ENCODE measurements at places on chromosomes 12 and 14.

DNA sequence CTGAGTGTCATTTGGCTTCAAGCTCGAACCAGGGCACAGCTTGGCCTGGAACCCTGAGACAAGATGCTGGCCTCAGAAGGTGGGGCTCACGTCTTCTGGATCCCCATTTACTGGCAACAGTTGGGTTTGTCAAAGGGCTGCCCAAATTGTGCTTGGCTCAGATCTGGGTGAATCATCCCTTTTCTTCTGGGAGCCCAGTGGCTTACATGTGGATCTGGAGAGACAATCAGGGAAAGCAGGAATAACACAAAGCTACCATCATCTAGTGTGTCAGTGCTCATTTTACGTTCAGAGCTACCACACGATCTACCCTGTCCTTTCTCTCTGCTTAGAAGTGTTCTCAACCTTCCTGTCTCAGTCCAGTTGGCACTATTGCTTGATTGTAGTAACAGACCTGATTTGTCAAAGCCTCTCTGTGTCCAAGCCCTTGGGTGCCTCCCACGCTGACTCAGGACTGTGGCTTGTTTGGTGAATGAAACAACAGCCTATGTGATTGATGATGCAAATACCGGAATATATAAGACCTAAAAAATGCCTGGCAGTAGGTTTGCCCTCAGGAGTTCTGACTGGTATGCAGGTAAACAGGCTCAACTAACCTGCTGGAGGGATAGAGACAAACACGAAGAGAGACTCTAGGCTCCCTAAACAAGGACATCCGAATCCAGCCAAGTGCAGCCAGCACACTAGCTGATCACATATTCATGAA lies 974.3 kb downstream of the VRK1 start:
- DNase-seq, result no peak

- DNase-seq, result no peak
Observed at GRCh38 chr12:88185988-88186387, 43.9 kb downstream of the TMTC3 start.

DNA sequence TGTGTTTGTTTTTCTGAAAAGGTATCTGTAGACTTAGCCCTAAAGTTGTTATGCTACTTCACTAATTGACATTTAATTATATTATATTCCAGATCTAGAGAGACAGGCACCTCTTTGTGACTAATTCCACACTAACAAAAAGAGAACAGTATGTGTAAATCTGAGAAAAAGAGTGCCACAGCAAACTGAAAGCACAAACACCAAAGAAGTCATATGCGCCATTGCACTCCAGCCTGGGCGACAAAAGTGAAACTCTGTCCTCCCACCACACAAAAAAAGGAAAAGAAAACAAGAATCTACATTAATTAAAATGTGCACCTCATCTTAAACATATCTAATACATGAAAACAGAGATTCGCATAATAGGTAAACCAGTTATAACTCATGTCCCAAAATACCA lies 4.4 kb upstream of the CSRNP2 start:
- no peak for DNase-seq

GRCh38 chr14:33781236-33781635 lies 169.6 kb downstream of the EGLN3 start:
- DNase-seq, result no peak

GRCh38 chr14:92626041-92626440 lies 112.5 kb downstream of the RIN3 start:
- no peak for DNase-seq

DNA sequence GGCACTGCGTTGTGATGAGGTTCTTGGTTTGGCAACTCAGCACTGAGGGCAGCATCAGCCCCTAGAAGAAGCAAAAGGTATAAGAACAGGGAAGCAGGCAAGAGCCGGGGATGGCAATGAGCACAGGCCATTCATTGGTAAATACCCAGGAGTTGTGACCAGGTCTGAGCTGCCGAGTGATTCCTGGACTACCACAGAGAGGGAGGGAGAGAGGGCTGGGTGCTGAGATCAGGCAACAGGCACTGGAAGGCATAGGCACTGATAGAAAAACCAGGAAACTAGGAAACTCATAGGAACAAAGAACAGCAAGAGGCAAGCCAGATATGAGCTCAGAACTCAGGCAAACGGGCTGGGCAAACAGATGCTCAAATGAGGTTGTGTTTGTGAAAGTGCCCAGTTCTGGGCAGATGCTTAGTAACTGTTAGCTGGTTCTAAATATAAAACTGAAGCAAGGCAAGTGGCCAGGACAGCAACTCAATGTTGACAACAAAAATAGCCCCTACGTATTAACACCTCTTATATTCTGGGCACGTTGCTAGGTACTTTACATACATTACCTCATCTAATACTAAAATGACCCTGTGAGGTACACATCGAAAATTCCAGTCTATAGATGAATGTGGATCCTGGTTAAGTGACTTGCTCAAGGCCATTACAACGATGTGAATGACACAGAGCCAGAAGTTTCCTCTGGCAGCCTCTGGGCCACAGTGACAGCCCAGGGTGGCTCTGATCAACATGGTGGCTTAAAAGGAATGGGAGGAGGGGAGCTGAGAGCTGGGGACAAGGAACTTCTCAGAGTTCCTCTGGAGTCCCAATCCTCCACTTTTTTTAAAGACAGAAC lies 121.1 kb downstream of the PRMT8 start:
- no peak for DNase-seq

- DNase-seq, result no peak
Observed at GRCh38 chr12:124904306-124905098, 9.9 kb downstream of the UBC start.

DNA sequence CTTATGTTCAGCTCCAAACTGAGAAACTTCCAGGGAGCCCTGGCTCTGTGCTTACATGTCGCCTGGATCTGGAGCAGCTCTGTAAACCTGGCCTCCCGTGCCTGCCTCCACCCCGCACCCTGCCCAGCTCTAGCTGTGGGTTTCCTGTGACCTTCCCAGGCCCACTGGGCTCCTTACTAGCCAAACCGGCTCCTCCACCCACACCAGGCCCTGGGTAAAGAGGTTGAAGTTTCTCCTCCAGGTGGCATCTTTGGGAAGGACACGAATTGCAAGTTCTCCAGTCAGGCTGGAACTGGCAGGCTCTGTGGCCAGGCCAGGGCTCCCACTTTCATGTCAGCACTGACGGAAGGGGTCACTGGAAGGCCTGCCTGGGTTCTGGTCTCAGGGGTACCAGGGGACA lies 60.9 kb upstream of the ZFP36L1 start:
- DNase-seq, result no peak

DNA sequence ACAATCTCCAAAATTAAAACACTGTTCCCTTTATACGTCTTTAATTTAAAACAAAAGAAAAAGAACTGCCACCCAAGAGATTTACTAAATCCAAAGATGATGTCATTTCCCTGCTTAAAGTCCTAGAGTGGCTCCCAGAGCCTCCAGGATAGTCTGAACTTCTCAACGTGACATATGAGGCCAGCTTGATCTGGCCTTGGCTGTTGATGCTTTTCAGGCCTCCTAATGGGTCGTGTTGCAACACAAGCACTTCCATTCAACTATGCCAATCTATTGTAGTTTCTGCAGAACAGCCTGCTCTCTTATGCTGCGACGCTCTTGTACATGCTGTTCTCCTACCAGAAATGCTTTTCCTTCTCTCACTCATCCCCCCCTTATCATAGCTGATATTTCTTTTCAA lies 35.7 kb downstream of the LGR5 start:
- no peak for DNase-seq

GRCh38 chr12:196436-196835 lies 17.5 kb downstream of the SLC6A12 start:
- DNase-seq, result no peak

DNA sequence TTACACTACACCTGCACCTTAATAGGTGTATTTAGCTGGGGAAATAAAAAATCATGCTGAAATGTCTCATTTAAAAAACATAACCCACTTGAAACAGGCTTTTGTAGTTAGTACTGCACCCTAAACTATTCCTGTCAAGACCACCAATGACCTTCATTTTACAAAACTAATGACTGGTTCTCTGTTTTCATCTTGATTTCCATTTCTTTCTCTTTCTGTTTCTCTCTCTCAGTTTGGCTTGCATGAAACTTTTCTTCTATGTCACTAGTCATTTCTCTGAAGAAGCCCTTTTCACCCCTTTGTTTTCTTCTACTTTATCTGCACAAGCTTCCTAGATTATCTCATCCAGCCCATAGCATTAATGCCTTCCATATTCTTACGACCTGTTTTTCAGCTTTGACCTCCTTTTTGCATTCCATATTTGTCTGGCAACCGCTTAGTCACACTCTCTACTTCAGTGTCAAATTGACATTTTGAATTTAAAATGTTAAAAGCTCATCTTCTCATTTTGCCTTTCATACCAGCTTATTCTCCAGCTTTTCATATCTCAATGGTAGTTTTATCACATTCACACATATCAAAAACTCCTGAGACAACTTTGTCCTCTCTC lies 32.7 kb upstream of the KLRF1 start:
- peak; percentile 57 for DNase-seq

DNA sequence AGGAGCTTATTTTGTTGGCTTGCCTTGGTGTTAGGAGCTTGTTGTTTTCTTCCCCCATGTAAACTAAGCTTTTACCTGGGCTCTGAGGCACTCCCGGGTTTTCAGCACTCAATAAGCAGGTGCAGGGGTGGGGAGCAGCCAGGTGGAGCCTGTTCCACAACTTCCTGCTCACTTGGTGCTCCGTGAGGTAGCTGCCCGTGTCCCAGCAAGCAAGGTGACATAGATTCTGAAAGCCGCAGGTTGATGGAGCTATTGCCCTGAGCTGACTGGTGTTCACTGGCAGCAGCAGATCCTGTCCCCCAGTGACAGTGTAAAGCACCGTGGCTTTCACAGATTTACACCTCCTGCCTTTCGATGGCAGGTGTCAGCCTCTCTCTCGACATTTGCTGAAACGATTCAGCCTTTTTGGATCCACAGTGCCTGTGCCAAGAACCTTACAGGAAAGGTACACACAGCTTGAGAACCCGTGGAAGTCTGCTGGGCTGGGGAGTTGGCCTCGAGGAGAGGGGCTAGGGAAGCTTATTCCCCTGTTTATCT lies 295.7 kb upstream of the FKBP4 start:
- DNase-seq, result no peak

DNA sequence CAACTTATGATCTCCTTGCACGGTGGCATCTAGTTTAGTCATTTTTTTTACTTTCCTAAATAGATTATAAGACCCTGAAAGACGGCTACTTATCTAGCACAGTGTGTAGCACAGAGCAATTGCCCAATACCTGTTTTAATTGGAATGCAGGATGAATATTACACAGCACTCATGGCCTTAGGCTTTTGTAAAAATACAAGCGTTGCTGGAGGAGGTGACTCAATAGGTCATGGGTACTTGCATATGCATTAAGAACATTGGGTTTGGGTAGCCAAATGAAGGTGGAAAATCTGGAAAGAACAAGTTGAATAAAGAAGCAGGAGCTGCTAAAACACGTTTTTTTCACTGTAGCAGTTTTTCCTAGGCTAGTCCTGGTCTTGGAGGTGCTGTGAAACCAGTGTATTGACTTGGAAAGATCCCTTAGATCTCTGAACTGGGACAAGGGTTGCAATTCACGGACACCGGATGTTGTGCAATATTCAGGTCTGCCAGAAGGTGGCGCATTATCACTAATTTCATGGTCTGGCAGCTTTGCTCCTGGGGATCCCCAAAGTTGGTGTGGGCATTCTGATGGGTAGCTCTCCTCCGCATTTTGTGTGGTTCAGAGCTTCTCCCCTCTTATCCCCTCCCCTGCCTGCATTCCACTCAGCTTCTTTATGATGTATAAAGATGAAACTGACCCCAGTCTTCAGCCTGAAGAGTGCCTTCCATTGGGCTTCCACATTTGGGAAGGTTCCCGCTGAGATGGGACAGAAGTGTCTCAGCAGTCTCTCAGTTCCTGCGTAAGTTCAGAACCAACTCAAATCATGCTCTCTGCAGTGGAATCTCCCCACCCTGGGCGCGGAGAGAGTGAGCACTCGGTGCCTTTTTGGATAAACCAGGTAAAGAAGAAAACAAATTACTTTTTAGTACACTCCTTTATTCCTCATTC lies 278.3 kb downstream of the NRXN3 start:
- DNase-seq, result peak; percentile 3

DNA sequence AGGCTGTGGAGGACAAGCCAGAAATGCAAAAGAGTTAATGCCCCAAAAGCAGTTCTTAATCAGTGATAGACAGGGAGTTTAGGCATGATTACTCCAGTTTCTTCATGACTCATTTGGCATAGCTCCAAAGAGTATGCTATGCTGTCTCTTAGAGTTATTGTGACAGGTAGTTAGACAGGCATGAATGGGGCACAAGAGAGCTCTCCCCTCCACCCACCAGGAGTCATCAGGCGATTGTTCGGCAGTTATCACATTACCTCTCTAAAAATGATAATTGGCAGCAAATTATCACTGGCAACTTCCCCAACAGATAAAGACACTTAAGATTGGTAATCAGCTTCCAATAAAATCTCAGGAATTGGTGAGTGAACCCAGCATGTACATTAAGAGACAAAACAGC lies 320.1 kb downstream of the DAD1 start:
- no peak for DNase-seq

DNA sequence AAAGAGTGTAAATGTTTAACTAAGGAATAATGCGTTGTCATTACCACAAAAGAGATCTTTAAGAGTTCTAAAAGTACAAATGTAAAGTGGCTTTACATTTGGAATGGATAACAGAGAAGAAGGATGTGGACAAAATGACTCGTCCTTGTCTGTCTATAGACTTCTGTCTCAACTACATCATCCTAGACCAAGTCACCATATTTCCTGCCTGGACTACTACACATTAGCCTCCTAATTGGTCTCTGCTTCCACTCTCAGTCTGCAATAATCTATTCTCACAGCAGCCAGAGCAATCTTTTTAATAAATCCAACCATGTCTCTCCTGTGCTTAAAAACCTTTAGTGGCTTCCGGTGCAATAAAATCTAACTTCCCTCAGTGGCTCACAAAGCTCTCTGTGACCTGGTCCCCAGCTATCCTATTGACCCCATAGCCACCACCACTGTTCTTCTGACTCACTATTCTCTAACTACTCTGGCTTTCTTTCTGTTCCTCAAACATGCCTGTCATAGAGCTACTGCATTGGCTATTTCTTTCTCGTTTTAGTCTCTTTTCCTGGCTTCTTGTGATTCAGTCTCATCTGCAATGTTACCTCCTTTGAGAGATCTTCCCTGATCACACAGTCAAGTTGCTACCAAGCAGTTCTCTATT lies 91.1 kb downstream of the MYF5 start:
- no peak for DNase-seq

DNA sequence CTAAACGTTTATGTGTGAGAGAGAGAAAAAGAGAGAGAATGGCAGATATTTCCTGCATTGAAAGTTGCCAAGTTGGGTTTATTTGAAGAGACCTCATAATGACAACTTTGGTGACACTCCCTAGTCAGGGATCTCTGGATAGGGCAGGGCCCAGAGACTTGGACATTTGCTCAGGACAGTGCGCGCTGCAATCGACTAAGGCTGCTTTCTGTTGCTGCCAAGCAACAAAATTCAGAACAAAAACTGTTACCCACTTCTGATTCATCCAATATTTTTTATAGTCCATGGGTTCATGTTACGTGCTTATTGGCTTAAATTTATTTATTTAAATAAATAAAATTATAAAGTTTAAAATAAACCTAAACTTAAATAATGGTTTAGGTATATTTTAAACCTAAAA lies 34.2 kb downstream of the PTGER2 start:
- no peak for DNase-seq
